ENCODE measurements at places on chromosomes 3 and 15. TPM values are rescaled to one million over a fixed set of nuclear protein-coding genes. Genes with fewer than 3 reads are reported as not detected.
A peak's percentile ranks its signal among the peaks of the same experiment; 100 is the strongest.

- no peaks in the 10 kb centered on the region for H3K27me3 ChIP-seq
- no peaks in the 10 kb centered on the region for H3K4me1 ChIP-seq
- H3K4me3 ChIP-seq: no peak overlapping the region
- DNase-seq: no peak
- H3K36me3 ChIP-seq: no peaks in the 10 kb centered on the region
- H3K27ac ChIP-seq: no peak overlapping the region
Observed at GRCh38 chr3:35638980-35639253, 408 bp upstream of the ARPP21 start.

- no peak overlapping the region for H3K4me3 ChIP-seq
- peak; percentile 80 for DNase-seq
- no peaks in the 10 kb centered on the region for H3K27me3 ChIP-seq
- peak overlapping the region; percentile 71 for H3K27ac ChIP-seq
- H3K4me1 ChIP-seq: peaks cover 4% of the 10 kb centered on the region
Observed at GRCh38 chr15:43821505-43821904, 3.0 kb downstream of the MFAP1 start.

- peaks cover 7% of the 10 kb centered on the region for H3K27me3 ChIP-seq
- H3K4me3 ChIP-seq: no peak overlapping the region
- no peak overlapping the region for H3K27ac ChIP-seq
- H3K4me1 ChIP-seq: peaks cover 3% of the 10 kb centered on the region
- DNase-seq: no peak
Observed at GRCh38 chr3:141082064-141082463, 30.9 kb downstream of the SPSB4 start.

- DNase-seq: no peak
- H3K36me3 ChIP-seq: peaks cover 26% of the 10 kb centered on the region
- no peaks in the 10 kb centered on the region for H3K27me3 ChIP-seq
- peaks cover 8% of the 10 kb centered on the region for H3K4me1 ChIP-seq
Observed at GRCh38 chr3:45975686-45976085, 19.9 kb downstream of the FYCO1 start.

The BTLA gene
- not detected for total RNA-seq

The CPB1 gene
- total RNA-seq: not detected

Measured in IMR-90 (cell line).